T-helper 1 cell (primary cell): ENCODE measurements at places on chromosomes 1 and 21.

- DNase-seq, result no peak
Measured at GRCh38 chr21:28356422-28356821, 636.3 kb downstream of the LTN1 start.

- DNase-seq, result no peak
Measured at GRCh38 chr1:65564493-65564892, 144.0 kb downstream of the LEPR start.

DNA sequence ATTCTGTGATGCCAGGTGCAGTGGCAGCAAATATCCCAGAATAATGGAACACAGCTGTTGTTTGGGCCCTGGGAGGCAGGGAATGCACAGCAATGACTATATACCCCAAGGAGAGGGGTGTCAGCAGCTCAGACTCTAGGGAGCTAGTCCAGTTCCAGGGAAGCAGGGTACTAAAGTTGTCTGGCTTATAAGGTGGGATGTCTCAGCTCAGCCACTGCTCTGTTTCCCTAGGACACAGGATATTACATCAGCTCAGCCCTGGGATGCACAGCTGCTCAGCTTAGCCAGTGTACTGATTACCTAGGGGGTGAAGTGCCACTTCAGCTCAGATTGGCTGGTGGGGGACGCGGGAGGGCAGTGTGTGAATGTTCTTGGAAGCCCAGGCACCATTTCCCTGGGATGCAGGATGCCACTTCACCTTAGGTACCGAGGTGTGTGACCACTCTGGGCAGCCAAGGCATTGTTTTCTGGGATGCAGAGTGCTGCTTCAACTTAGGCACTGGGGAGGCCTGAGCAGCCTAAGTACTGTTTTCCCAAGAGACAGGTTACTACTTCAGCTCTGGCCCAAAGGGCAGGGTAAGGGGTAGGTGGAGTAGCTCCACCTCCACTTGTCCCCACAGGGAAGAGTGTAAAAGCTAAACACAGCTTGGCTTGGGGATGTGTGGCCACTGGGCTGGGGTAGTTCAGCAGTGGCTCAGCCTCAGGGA lies 59.4 kb downstream of the DIPK1A start:
- no peak for DNase-seq

DNA sequence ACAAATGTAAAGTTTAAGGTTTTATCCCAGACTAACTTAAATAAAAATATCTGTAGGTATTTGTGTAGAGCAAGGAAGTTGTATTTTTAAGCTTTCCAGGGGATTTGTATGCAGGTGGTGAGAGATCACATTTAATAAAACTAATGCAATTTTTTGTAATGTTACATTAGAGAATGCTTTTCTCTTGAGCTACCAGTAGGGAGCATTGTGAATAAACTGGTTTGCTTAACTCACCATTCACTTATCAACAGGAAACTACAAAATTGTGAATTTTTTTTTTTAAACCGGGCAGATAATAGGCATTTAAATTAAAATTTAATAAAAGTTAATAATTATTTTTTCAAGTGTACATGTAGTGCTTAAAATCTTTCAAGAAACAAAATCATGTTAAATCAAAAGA lies 78.6 kb downstream of the IVNS1ABP start:
- DNase-seq, result peak; percentile 7

DNA sequence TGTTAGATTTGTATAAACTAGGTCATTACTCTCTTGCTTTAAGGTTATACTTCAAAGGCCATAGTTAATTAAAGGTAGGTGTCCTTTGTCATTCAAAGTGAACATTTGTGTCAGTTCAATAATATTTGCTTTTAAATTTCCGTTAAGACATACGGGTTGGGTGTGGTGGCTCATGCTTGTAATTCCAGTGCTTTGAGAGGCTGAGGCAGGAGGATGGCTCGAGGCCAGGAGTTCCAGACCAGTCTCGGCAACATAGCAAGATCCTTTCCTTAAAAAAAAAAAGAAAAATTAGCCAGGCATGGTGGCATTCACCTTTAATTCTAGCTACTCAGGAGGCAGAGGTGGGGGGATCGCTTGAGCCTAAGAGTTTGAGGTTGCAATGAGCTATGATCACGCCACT lies 80.4 kb downstream of the KIF26B start:
- no peak for DNase-seq

DNA sequence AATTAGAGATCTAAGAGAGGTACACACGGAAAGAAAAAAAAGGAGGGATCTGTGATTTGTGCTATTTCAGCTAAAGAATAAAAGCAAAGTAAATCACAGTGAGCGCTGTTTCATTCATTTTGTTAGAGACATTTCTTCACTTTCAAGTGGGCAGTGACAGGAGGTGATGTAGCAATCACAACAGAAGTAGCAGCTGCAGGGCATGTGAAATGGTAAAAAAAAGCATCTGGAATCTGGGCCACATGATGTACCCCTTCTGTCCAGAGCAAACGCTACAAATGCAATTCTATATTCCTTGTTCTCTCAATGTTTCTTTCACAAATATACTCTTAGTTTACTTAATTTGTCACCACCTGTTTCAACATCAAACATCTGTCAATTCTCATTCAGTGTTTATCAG lies 786.5 kb downstream of the LRRIQ3 start:
- DNase-seq, result no peak

DNA sequence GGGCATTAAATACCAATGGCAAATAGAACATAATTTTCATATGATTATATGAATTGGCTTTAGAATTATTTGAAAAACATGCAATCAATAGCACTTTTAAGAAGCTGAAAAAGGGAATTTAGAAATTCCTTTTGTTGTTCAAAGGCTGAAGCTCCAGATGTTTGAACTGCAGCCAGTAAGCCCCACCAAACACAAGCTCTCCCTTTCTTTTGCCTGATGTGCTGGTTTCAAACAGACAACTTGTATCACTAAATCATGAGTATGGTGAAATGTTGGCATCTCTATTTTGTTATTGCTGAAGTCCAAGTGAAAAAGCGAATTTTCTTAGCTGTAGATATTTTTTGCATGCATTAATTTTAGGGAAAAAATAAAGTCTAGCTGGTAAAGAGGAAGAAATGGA lies 27.5 kb upstream of the NCAM2 start:
- DNase-seq, result no peak

- DNase-seq, result no peak
Measured at GRCh38 chr1:62304515-62304914, 14.7 kb downstream of the KANK4 start.

- DNase-seq, result no peak
Measured at GRCh38 chr1:244318512-244318911, 133.2 kb downstream of the ADSS2 start.

DNA sequence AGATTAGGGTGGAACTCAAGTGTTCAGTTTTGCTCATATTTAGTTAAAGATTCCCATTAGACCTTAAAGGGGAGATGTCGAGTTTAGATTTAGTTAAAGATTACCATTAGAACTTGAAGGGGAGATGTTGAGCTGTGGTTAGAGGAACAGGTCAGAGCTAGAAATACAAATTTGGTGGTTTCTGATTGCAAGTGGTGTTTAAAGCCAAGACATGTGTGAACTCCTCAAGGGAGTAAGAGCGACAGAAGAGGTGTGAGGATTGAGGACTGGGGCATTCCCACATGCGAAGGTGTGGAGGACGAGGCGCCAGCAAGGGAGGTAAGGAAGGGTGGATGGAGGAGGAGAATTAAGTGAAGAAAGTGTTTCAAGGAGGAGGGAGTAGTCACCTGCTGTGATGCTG lies 168.6 kb downstream of the IER5 start:
- no peak for DNase-seq
